Liver (tissue), 10 donors: ENCODE measurements at places on chromosomes 12 and 14.

DNA sequence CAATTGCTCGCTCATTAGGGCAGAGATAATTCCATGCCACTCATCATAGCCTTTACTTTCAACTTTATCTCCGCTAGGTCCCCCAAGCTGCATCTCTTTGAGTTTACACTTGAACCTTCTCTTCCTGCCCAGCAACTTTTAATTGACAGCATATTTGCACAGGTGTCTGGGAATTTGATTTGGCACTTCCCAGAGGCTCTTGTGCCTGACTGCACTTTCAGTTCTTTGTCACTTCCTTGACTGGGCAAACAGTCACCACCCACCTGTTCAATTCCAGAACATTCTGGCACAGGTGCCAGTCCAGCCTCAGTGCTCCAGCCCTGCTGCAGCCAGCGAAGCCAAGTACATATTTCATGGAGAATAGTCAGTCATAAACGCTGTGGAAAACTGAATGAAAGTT lies 110.1 kb upstream of the LRIG3 start:
- no peak for DNase-seq

DNA sequence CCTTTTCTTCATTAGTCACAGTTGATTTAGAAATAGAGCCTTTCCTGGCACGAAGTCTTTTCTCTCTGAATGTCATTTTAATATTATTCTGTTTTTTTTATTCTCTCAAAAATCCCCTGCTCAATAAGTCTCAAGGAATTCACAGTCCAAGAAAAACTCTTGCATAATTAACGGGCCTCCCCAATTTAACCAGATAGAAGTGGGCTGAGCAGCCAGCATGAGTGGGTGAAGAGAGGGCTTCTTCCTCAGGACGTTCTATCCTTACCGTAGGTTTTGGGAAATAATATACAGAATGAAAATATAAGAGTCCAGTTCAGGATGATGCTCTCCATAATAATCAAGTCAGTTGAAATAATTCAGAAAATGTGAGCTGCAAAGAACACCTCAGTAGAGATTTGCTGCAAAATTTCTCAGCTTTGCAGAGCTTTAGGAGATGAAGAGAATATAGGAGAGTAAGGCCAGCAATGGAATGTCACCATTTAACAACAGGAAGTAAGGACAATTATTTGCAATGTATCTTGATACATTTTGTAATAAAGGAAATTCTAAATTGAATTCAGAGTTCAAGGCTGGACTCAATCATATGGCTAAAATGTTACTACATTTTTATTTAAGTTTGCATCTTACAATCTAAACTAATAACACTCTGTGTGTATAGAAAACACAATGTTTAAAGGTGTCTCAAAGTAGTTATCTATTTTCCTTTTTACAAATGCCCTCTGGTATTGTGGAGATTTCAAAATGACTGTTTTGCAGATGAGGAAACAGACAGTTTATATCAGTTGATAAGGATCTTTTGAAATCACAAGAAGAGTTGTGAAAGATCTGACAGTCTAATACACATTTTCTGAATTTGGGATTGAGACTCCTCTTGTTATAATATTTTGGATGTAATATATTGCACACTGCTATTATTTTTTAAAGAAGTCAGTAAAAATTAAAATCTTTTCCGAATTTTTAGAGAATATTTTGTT lies 1724.1 kb upstream of the SEL1L start:
- no peak for DNase-seq

DNA sequence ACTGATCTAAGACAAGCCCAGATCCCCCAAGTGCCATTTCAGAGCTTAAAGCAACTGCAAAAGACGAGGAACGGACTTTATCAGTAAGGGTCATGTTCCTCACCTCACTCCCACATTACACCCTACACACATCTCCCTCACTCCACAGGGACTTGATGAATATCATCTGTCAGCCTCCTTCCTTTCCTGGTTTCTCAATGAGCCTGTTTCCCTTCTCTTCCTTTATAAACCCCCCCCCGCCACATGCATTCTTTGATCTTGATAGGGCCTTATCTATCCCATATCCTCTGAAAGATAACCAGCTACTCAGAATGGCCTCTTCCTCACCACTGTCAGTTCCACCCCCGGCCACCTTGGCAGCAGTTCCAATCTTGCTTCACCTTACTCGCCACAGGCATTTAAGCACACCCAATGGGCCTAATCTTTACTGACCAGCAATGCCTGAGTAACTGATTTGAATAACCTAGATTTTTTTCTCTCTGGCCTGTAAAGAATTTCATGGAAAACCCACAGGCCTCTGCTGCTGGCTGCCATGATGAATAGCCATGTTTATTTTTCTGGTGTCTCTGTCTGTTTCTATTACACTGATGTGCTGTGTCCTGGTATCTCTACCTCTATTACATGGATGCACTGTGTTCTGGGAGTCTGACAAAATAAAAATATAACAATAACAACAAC lies 138.7 kb downstream of the PHLDA1 start:
- no peak for DNase-seq

DNA sequence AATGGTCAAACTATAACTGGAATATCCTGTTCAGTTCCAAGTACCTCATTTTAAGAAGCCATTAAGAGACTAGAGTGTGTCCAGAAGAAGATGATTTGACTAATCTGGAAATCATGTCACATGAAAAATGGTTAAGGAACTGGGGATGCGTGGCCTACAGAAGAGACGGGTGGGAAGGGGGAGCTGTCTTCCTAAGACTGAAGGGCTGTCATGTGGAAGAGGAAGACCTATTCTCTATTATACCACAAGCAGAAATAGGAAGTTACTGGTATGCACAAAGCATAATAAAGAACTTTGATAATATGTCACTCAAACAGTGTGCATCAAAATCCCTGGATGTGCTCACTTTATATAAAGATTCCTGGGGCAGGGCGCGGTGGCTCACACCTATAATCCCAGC lies 50.3 kb downstream of the HECTD4 start:
- DNase-seq, result no peak

DNA sequence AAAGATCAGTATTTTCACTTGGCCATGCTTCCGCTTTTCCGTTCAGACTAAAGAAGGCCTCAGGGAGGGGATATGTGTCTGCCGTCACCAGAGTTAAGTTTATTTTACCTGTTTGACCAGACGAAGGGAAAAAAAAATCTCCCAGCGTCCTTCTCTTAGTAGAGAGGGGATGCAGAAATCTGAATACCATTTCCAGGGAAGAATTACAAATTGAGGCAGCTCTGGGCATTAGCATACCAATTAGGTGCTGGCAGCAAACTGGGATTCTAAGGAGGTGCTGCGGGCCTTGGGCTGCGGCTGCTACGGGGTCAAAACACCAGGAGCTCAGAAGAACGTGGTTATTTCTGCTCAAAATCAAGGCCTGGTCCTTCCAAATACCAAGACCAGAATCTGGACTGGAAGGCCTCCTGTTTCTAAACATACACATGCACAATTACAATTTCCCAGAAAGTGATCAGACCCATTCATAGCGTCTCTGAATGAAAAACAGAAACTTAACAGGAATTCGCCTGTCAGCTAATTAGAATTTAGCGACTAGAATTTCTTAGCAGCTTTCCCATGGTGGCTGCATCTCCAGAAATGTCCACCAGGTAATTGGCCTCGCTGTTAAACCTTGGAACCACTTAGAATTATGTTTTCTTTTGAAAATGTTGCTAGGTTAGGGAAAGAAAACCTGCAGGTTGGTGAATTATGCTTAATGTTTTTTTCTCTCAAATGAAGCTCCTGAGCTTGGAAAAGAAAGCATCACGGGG lies 617.0 kb downstream of the VRK1 start:
- DNase-seq, result no peak

DNA sequence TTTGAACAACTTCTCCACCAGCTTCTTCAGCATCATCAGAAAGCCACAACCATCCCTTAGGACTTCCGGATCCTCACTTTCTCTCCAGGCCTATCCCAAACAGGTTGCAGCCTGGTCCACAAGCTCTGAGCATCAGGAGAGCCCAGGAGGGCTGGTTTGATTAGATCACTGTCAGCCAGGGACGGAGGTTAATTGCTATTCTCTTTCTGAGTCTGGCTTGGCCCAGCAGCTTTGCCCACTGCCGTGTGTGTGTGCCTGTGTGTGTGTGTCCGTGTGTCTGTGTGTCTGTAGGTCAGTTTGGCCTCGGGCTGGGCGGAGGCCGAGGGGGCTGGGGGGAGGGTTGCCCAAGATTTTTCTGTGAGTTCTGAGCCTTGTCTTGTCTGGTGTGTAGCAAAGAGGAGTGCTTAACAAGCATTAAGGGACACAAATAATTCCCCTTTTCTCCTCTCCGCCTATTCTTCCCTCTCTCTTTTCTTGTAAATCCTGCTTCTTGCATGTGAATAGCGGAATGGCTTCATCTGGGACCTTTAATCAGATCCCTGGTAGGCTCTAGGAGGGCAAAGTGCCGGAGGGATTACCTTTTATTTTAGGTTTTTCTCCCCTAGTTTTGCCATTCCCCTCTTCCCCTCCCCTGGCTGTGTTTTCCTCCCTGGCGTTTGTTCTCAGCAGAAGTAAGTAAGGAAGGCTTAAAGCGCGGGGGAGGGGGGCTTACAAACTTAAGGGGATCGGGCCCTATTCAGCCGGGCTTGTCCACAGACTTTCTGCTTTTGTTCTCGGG lies 138.2 kb upstream of the LHX5 start:
- DNase-seq, result no peak

DNA sequence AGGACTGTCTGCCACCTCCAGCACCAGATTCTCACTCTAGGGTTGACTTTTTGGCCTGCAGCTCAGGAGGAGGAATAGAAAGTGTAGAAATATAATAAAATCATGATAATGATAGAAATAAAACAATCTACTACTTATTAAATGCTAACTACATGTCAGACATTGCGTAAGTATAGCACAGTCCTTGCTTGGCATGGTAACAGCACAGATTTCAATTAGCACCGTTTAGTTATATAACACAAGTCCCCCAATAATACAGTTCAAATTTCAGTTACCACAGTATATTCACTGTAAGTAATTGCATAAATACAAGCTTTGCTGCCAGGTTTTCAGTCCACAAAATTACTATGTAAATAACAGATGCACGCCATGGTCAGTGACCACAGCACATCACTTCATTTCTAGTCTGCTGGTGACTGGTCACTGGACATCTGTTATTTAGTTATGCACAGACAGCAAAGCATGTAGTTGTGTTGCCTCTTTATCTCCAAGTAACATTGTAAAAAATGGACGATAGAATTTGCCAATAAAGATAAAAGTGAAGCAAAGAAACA lies 6.5 kb upstream of the GLT8D2 start:
- DNase-seq, result no peak

GRCh38 chr14:35944847-35945246 lies 118.7 kb downstream of the BRMS1L start:
- DNase-seq, result no peak

GRCh38 chr14:73713206-73713802 lies 880 bp downstream of the PNMA1 start:
- no peak for DNase-seq

GRCh38 chr14:26398616-26399015 lies 199.2 kb downstream of the NOVA1 start:
- DNase-seq, result no peak

GRCh38 chr12:92402415-92402814 lies 256.8 kb upstream of the BTG1 start:
- no peak for DNase-seq

- no peak for DNase-seq
These were observed 6.1 kb downstream of the OR5AU1 start for GRCh38 chr14:21149641-21150367.

- no peak for DNase-seq
These were observed 5.9 kb downstream of the VTI1B start for GRCh38 chr14:67668559-67668958.

- DNase-seq, result no peak
These were observed 243.2 kb downstream of the CACNA1C start for GRCh38 chr12:2295941-2296461.

DNA sequence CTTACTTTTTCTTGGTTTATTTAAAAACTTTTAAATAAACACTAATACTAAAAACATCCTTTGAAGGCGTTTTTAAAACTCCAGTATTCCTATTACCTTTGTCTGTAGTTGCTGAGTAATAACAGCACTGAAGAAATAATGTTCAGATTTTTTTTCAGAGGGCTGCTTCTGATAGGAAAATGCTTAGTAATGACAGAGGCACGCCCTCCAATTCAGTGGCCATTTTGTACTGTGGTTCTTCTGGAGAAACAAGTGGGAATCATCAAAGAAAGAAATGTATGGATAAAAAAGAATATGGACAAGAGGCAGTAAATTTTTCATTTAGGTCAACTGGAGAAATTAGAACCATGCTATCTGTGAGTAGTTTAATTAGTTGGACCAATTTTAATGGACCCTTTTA lies 13.6 kb downstream of the VEZT start:
- no peak for DNase-seq

- no peak for DNase-seq
These were observed 23.7 kb upstream of the MAPKAPK5 start for GRCh38 chr12:111818340-111818739.

DNA sequence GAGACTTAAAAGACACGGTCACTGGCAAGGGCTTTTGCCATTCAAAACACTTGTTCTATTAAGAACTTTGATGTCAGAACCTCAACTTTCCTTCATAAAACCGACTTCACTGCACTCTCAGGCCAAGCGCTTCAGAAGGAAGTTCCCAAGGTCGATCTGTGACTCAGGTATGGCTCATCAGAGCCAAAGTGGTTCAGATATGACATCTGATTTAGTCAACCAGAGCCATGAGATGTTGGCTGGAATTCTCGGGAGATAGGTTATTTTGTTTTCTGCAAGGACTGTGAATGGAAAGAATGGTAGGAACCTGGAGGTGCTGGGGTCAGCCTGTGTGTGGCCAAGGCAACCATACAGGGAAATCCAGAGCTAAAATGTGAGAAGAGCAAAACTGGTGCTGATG lies 445.6 kb downstream of the GLT1D1 start:
- DNase-seq, result no peak

DNA sequence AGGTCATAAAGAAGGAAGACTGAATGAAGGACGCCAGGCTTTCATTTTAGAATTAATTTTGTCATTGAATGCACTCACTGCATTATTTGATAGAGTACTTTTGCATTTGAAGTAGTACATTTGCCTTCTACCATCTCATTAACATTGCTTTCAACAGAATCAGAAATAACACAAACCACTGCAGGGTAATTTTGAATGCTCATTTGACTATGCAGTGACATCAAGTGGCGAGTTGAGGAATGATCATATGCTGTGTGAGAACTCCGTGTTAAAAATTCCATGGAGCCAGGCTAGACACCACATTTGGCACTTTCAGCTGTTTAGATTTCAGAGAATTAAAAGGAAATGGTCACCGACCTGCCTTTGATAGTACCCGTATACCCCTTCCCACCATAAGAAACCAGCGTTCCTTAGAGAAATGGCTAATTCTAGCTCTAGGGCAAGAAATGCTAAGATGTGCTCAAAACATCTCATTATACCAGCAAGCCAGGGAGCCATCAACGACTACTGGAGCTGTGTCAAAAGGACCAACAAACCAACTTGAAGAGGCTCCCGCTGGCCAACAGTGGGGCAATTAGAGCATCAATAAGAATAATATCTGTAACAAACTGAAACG lies 16.5 kb downstream of the HEBP1 start:
- no peak for DNase-seq

GRCh38 chr12:114193474-114193873 lies 212.5 kb downstream of the TBX5 start:
- DNase-seq, result no peak

- no peak for DNase-seq
These were observed 64.0 kb upstream of the ATF1 start for GRCh38 chr12:50699940-50700339.

- DNase-seq, result peak; percentile 36
These were observed 826 bp downstream of the PRKCH start for GRCh38 chr14:61322011-61322798.

- DNase-seq, result no peak
These were observed 43.5 kb downstream of the MNAT1 start for GRCh38 chr14:60777856-60778578.
